ENCODE measurements at places on chromosomes 3 and 15. TPM values are rescaled to one million over a fixed set of nuclear protein-coding genes. Genes with fewer than 3 reads are reported as not detected.

ZPLD1 gene
- not detected for polyA plus RNA-seq

DNA sequence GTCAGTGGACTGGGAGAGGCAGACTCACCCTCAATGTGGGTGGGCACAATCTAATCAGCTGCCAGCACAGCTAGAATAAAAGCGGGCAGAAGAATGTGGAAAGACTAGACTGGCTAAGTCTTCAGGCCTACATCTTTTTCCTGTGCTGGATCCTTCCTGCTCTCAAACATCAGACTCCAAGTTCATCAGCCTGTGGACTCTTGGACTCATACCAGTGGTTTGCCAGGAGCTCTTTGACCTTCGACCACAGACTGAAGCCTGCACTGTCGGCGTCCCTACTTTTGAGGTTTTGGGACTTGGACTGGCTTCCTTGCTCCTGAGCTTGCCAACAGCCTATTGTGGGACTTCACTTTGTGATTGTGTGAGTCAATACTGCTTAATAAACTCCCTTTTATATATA is 68.0 kb downstream of the CNTN3 start:
- DNase-seq = no peak

DNA sequence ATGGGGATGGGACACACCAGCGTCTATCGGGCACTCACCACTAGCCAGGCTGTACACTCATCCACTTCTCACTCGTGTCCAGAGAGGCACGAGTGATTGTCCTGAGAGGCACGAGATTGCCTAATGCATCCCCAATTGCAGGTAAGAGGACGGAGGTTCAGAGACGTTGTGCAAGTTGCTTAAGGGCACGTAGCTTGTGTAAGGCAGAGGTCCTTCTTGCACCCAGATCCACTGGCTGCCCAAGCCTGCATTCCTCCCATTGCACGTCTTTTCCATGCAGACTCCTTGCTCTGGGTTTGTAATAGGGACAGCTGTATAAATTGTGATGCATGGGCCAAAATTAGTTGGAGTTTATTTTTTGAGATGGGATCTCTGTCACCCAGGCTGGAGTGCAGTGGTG is 264.3 kb downstream of the PLCL2 start:
- DNase-seq = no peak

DNA sequence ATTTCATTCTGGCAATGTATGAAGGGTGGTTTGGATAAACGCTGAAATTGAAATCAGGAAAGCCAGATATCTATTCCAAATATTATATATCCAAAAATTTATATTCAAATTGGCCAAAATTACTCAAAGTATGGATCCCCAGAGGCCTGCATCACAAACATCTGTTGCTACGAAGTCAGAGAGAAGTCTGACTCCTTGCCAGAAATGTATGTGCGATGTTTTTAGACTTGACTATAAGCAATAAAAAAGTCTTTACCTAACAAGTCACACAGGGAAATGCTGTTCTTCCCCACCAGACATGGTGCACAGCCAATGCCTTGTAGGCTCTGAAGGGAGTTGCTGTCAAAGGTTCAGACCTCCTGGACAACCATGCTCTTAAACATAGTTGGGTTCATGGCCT is 533.1 kb downstream of the OTOL1 start:
- no peak for DNase-seq

SYNPR gene
- not detected for polyA plus RNA-seq

SPATA12 gene
- polyA plus RNA-seq = 0.32 TPM

DNA sequence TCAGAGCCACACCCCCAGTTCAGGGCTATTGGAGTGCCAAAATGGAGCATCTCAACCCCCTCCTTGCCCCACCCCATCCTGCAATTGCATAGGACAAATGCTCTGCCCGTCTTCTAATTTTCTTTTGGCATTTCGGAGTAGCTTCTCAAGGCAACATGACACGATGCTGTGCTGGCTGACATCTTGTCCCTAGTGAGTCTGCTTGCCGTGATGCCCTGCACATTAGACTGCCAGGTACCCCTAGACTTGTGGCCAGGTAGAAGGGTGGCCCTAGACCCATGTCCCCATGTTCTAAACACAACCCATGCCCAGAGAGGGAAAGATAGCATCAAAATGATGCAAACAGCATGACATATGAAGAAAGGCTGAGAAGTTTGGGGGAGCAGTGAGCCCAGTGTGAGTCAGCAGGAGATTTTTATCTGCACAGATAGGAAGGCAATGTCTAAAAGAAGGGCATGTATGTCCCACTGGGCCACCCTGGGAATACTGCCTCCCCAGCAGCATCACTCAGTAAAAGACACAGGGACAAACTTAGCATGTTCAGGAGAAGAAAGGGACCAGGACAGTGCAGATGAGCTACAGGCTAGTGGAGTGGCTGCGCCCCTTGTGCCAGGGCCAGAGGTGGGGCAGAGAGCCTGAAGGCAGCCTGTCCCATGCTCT is 36.8 kb downstream of the CA12 start:
- DNase-seq = no peak

- no peak for DNase-seq
Measured at GRCh38 chr3:11452885-11453847, 181.0 kb downstream of the ATG7 start.

GRCh38 chr3:112460519-112461195 is 38.6 kb downstream of the BTLA start:
- DNase-seq = peak; percentile 94

CCDC13 gene
- polyA plus RNA-seq = 0.50 TPM

DNA sequence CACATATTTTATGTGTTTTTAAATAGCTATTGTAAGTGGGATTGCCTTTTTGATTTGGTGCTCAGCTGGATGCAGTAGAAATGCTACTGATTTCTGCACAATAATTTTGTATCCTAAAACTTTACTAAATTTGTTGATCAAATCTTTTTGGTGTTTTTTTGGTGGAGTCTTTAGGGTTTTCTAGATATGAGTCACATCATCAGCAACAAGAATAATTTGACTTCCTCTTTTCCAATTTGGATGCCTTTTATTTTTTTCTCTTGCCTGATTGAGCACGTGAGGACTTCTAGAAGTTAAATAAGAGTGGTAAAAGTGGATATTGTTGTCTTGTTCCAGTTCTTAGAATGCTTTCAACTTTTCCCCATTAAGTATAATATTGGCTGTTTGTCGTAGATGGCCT is 51.3 kb downstream of the TLNRD1 start:
- DNase-seq = no peak

- DNase-seq = no peak
Measured at GRCh38 chr3:29805757-29806156, 524.9 kb downstream of the RBMS3 start.

DNA sequence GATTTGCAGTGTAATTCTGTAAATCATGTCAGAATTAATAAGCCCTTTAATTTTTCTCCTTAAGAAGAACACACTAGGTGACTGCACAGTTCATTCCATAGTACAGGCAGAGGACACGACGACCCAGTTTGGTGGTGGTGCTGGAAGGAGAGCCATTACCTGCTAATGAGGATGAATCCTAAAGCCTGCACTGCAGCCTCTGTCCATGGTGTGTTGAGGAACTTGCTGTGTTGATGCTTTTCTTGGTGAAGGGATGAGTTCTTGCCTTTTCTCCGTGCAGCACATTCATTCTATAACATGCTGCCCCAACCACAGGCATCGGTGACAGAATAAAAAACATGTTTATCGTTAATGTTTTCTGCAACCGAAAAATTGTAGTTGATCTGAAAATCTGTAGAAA is 89.6 kb upstream of the VEPH1 start:
- DNase-seq = no peak

MB21D2 gene
- 15.4 TPM for polyA plus RNA-seq

C3orf85 gene
- not detected for polyA plus RNA-seq

CHP1 gene
- 36.1 TPM for polyA plus RNA-seq

DNA sequence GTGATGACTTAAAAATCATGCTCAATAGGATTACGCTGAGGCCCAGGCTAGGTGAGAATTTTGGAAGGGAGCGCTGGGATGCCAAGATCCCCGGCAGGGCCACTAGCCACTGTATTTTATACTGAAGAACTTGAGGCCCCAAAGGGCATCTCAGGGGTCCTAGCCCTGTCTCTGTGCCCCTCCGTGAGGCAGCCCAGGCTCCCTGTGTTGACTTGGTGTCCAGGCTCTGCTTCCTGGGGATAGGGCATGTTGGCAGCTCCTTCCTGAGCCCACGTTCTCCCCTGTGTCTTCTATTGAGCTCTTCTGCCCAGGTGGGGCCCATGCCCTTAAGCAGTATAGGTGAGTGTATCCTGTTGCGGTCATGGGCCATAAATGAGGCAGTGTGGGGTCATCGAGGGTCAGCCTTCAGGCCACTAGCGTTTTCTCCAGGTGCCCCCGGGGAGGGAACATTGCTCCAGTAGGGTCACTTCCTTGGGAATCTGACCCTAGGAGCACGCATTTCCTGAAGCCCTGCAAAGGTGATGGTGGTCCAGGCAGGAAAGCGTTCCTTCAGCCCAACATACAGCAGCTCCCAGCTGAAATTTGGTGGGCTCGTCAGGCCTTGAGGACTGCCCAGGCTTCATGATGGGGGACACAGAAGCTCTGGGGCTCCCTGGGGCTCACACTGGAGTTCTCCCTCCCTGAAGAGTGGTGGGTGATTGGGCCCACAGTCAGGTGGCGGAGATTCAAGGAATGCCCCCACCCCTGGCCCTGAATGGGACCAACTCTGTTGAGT is 189.4 kb downstream of the UBE3A start:
- no peak for DNase-seq

CLSTN2 gene
- not detected for polyA plus RNA-seq

DNA sequence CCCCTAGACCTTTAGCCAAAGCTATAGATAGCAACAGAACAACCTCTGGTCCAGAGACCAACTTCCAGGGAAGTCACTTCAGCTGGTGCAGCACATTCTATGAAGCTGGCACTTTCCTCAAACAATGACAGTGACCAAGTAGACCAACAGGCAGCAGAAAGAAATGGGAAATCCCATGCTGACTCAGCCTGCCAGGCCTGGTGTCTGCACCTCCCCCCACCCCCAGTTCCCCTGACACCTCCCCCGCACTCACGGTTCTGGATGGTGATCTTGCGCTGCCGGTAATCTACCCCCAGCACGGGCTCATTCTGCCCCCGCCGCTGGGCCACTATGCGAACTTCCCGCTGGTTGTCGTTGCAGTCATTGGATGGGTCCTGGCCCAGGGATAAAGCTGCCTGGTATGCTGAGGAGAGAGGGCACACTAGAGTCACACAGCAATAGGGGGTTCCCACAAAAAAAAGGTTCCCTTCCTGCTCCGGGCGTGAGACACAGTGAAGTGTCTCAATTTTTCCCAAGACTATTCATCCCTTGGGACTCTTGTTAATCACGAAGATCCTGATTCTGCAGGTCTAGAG is 17.0 kb downstream of the ILDR1 start:
- DNase-seq = peak; percentile 74

DNA sequence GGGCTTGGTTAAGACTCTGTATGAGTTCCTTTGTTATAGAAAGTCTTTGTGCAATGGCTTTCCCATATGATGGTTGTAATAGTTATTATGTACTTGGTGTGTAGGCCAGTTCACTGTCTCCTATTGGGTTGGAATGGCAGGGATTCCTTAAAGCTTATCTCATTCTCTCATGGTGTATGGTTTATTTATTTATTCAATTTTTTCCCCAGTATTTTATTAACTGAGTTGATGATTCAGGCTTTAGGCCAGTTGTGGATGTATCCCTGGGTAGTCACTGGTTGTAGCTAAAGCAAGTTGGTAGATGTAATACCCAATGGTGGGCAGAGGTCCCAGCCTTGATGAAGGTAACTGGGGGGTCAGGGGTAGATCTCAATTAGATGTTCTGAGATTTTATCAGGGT is 349.4 kb downstream of the DOCK3 start:
- no peak for DNase-seq

Data from GM12878 (cell line).